ENCODE measurements at places on chromosomes 3 and 15.
A peak's percentile ranks its signal among the peaks of the same experiment; 100 is the strongest.

DNA sequence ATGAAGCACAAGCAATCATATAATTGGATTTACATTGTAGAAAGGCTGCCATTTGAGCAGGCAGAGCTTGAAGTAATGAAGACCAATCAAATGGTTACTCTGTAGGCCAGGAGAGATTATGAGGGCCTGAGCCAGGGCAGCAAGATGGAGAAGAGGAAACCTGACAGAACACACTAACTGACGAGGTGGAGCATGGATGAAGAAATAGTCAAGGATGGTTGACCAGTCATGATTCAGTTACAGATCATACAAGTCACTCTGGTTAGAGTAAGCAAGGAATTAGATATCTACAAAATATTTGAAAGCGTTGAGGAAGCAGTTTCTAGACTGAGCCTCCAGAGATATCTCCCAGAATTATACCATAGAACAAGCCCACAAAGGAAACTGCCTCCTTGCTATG is 101.8 kb upstream of the THSD4 start:
- peak; percentile 25 for DNase-seq

DNA sequence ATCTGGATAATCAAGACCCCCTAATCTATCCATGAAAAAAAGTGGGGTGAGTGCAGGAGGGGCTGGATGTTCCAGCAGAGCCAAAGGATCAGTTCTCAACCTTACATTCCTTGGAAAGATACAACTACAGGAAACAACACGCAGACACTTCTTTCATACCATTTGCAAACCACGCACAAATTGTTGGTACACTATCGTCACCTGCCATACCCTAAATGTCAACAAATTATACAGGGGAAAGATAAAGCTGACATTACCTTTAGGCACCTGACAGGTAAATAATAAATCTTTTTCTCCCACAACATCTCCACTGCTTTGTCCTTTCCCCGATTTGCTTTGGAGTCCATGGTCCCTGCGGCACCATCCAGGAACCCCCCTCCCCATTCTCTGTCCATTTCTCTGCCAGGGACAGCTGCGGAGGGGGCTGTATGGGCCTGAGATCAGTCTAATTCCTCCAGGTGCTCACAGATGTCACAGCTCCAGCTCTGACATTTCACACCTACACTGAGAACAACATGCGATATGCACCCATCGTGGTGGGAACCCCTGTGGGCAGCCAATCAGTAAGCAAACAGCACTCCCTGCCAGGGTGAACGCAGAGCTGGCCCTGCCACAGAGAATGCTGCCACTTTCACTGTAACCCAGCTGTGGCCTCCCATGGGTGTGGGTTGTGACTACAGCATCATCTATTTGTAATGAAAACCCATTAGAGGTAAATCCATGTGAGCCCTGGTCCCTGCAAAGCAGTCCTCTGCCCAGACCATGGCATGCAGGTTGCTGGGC is 37.7 kb upstream of the BCL2L10 start:
- DNase-seq = no peak

DNA sequence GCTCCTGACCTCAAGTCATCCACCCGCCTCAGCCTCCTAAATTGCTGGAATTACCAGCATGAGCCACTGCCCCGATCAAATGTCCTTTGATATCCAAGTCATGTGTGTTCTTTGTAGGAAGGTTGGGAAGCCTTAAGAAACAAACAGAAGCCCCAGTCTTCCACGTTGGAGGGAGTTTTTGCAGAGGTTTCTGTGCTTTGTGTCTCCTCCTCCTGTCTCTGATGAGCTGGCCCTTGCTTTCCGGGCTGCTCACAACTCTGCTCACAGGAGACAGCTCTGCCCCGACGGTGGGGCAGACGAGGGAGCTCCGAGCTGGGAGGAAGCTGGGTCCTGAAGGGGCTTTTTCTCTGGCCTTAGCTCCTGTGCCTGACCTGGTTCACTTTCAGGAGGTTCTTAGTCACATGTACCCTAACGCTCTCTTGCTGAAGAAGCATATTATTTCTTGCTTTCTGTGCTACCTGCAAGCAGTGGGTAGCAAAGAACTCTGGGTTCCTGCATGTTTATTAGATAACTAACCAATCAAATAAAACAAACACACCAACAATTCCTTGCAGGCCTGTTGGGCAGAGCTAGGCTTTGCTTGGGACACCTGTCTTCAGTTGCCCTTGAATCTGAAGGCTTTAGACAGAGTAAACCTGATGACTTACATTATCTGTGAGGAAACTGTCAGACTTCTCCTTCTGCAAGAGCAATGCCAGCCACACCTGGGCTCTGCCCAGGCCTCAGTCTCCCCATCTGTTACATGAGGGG is 52.6 kb upstream of the SMAD6 start:
- no peak for DNase-seq

DNA sequence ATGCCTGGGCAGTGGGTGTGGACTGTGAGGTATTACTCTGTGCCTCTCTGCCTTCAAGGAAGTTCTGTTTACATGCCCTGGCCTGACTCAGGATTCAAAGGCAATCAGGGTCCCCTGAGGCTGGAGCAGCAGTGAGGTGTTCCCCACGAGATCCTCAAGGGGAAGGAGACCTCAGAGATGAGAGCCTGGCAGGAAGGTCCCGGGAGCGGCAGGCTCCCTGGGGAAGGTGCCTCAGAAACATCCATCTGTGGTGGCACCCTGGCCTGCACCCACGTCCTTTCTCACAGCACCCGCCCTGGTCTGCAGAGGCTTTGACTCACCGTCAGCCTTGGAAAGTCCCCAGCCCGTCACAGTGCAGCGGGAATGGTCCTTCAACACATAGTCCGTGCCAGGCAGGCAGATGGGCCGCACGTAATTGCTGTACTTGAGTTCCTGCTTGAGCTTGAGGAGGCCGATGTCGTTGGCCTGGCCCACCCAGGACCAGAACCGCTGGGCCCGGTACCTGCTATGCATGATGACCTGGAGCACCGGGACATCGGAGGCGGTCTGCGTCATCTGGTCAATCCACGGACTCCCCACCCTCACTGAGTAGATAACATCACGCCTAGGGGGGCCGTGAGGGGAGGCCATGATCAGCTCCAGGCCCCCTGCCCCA is 3.6 kb downstream of the PRSS50 start:
- DNase-seq = no peak

DNA sequence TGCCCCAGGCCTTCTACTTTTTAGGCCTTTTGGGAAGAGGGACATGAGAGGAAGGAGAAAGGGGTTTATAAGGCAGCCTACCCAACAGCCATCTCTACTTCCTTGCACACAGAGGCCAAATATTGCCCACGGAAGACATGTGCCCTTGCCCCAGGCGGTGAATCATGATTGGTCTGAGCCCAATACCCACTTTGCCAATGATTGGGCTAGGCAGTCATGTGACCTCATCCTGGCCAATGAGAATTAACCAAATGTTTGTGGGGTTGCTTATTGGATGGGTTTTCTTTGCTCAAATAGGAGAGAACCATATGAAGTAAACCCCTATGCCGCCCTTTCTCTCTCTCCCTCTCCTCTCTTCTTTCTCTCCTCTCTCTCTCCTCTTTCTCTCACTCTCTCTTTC is 42.2 kb upstream of the ATP1B3 start:
- DNase-seq = no peak

- no peak for DNase-seq
Measured at GRCh38 chr15:29110733-29111132, 158.9 kb downstream of the NSMCE3 start.

- DNase-seq = no peak
Measured at GRCh38 chr3:38561746-38562466, 65.8 kb downstream of the EXOG start.

- peak; percentile 40 for DNase-seq
Measured at GRCh38 chr3:139937674-139938279, 2.8 kb downstream of the CLSTN2 start.

DNA sequence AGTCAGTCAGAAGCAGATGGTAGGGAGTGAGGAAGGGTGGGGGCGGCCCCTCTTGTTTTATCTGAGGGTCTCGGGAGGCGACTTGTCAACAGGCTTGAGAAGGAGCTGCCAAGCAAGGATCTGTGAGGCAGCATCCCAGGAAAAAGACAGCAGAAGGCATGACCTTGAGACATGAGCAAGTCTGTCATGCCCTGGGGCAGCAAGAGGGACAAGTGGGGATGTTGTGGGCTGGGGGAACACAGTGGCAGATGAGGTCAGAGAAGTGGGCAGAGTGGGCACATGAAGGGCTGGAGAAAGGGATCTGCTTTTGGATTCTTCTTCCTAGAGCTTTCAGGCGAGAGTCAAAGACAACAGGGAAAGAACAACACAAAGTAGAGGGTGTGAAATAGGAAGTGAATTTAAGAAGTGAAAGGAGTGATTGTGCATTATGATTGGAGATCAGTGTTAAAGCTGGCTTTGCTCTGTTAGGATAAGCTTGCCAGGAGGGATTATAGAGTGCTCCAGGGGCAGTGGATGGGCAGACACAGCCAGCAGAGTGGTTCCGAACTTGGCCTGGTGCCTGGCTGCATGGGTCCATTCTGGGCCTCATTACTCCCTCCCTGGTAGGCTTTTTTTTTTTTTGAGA is 73.3 kb downstream of the USP13 start:
- DNase-seq = no peak

GRCh38 chr15:29361560-29361959 is 91.9 kb upstream of the NSMCE3 start:
- DNase-seq = no peak

- DNase-seq = no peak
Measured at GRCh38 chr3:178851564-178851963, 220.0 kb downstream of the ZMAT3 start.

GRCh38 chr15:98035577-98036010 is 75.1 kb downstream of the ARRDC4 start:
- no peak for DNase-seq

DNA sequence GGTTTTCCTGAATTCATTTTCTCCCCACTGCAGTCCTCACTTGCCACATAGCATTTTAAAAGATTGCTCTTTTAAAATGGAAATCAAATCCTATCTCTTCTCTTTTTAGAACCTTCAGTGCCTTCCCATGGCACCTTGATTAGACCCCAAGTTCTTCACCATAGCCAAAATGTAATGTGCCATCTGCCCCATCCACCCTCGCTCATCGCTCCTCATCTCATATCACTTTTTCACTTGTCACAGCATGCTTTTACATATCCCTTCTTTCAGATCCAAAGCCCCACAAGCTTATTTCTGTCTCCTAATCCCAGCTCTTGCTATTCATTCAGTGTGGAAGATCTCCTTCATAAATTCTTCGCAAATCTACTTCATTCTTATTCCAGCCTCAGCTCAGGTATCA is 161.7 kb downstream of the CD47 start:
- no peak for DNase-seq

DNA sequence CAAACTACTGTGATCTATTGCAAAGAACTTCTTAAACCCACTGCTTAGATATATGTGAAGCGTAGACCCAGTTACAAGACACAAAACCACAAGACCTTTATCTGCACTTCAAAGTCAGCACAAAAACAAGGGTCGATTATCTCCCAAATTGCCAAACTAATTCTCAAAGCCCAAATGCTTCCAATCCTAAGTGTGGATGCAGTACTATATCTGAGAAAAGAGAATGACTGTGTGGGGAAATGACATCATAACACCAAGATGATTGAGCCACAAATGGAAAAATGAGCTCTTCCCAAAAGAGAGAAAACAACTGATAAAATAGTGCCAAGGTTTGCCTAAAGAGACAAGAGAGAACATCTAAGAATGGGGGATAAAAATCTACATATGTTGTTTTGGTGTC is 86.2 kb downstream of the MEIS2 start:
- DNase-seq = peak; percentile 81

DNA sequence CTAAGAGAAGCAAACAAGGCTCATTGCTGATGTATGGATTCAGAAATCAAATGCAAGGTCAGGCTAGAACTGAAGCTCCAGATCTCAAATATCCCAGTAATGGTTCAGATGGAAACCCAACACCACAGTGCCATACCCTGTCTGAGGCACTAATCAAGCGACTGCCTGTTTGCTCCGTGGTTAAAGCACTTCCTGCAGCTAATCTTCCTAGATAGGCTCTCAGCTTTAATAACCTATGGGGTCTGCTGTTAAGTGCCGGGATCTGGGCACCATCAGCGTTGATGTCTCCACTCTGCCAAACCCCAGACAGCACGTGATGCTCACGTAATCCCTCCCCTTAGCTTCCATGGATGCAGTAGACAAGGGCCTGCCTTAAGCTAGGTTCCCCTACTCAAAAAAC is 262.6 kb downstream of the MECOM start:
- no peak for DNase-seq

All from amniotic epithelial cell (primary cell).